ENCODE measurements at places on chromosomes 5 and 9.

GRCh38 chr9:104988539-104988938 is 60.6 kb upstream of the ABCA1 start:
- DNase-seq, result no peak

DNA sequence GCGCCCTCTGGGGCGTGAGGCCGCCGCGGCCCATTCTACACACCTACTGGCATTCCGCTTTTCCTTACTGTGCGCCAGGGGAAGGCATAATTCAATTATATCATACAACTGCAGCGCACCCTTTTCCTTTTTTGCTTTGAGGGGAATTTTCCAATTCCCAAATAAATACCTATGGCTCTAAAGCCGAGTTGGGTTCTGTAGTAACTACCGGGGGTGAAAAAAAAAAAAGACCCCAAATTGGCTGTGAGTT is 34.1 kb upstream of the NFIB start:
- no peak for DNase-seq

DNA sequence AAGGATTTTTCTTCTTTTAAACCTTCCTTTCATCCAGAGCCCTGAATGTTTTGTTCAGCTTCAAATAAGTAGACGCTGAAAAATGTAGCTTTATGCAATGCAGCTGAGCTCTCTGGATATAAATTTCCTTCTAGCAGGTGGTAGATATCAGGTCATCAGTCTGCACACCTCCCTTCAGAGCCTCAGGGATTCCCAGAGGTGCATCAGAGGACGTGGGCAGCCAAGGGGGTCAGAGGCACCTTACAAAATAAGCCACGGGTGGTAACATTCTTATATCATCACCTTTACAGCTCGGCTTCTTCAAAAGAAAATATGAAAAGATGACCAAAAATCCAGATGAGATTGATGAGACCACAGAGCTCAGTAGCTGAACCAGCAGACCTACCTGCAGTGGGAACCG is 19.3 kb downstream of the MOCS2 start:
- DNase-seq, result no peak

- no peak for DNase-seq
These were observed 1121.6 kb downstream of the MAT2B start for GRCh38 chr5:164627021-164627420.

DNA sequence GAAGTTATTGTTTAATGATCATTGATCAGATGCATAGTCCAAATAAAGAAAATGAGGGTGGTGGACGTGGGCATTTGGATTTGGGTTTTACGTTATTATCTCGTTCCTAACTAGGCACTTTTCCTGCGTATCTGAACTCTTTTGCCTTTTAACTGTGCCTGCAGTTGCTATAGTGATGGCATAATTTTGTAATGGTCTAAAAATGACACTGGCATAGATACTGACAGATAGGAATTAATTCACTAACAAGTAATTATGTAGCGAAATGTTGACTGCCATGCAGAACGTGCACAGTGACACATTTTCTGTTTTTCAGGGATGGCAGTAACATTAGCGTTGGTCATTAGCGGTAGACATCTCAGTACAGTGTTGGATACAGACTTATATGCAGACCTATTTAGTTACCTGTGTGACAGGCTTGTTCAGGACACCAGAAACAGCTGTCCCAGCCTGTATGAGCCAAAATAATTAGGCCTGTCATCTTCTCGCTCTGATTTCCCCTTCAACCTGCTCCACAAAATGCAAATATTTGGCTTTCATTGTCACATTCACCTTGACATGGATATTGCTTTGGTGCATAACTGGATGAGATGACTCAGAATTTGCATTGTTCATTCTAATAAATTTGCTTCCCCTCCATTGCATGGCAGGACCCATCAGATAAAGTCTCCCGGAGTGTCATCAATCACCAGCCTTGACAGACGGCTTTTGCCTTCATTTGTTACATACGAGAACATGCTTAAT is 413.3 kb upstream of the IRX1 start:
- no peak for DNase-seq

- DNase-seq, result no peak
These were observed 295.0 kb downstream of the PDE4D start for GRCh38 chr5:59598547-59598874.

All from breast epithelium (tissue), 4 donors.